Omental fat pad (tissue), 4 donors: ENCODE measurements at places on chromosomes 3 and 15. TPM values are rescaled to one million over a fixed set of nuclear protein-coding genes. Genes with fewer than 3 reads are reported as not detected.

DNA sequence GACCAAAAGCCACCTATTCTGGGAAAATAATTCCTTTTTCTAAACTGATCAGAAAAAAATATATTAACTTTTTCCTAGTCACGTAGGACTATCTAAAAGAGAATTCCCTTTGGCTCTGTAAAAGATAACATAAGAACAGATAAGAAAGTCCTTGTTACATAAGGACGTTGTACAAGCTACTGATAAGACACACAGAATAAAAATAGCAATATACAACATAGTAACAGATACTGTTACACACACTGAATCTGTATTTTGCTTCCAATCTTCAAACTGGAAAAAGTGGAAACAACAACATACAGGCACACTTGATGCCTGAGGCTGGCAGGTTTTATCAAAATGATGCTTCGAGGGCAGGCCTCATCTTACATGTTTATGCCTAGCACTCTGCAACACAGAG lies 59.8 kb downstream of the SNX4 start:
- no peak for DNase-seq

DNA sequence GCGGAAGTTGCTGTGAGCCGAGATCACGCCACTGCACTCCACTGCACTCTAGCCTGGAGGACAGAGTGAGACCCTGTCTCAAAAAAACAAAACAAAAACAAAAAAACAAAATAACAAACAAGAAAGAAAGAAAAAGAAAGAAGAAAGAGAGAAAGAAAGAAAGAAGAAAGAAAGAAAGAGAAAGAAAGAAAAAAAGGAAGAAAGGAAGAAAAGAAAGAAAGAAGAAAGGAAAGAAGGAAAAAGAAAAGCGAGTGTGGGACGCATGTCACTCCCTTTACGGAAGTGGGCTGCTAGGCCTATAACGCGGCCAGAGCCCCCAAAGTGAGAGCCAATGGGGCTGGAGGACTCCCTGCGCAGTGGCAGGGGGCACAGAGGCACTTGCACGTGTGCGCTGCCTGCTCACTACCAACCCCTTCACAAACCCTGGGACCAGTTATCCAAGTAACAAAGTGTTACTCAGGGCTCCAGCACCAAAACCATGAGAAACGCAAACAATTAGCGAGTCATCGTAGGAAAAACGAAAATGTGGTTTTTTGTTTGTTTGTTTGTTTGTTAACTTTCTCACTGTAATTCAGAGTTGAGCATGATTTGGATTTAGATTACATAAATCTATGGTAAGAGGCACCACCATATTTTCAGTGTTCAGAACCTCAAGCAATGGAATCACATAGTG lies 40.8 kb upstream of the ATP1B3 start:
- DNase-seq: no peak

DNA sequence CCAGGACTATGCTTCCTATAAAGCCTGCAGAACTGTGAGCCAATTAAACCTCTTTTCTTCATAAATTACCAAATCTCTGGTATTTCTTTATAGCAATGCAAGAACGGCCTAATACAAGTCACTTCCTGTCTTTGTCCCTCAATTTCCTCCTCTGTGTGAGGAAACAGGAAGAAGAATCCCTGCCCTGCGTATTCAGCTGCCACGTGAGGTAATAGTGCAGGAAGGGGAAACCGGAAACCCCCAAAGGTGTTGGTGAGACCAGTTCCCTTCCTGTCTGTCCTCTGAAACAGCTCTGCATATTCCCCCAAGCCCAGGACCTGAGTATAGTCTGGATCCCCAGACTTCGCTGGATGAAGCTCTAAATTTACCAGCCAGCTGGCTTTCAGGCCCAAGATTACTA lies 18.1 kb upstream of the PTPN23 start:
- no peak for DNase-seq

- DNase-seq: no peak
These were observed 35.9 kb downstream of the POC1A start for GRCh38 chr3:52118156-52118875.

DNA sequence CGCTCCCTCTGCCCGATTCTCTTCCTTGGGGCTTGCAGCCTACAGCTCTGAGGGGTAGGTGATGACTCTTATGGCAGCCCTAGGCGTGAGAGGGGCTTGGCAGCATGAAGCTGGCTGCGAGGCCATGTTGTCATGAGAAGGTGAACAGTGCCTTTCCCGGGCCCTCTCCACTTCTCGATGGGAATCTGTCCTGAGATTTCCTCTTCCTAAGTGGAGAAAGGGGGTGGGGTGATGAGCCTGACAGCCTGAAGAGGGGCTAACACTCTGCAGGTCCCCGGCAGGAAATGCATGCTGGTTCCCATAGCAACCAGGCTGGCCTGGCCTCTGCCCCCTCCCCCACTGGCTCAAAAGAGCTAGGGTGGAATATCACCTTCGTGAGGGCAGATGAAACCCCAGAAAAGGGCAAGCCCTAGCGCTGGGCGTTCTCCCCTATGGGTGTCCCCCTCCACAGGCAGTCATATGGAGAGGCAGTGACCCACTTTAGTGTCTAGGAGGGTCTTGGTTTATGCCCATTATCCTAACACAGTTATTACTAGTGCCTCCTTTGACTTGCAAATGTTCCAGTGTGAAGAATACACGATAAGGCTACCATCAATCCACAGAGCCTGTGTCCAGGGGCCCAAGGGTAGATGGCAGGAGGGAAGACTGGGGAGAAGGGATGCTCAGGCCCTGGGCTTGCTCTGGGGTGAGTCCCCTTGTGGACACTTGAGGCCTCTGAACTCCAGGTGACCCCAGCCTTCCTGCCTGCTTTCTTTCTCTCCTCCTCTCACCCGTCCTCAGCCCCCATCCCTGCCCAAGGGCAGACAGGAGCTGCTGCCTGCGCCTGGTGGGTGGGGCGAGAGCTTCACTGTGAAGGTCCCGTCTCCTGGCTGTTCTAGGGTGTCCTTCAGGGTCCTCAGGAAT lies 13.2 kb downstream of the EPHB3 start:
- DNase-seq: no peak

DNA sequence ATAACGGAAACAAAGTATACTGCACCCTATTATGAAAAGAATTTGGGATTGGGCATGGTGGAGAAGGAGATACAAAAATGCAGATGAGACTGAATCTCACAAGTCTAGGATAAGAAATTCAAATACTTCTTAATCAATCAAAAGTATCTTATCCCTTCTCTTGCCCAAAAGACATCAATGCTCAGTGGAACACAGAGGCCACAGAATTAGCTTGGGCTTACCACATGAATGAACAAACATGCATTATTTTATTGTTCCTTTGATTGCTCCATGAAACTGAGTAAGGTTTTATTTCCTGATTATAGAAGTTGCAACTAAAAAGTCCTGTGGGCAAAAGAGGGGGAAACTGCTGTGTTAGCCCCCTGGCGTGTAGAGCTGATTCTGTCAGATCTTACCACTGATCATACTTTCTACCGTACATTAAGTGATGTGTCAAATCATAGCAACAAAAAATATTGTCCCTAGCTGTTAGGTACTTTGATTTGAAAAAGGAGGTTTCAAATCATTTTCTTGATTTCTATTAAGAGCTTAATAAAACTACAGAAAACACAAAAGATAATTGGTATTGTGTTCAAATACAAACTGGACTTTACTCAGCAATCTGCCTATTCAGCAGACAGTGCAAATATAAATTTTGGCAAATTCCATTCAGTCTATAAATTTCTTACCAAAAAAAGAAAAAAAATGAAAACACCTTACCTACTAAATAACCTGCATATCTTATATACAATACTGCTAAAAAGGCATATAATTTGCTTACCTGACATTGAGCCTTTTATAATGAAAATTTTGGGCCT lies 7.9 kb upstream of the GASK1A start:
- DNase-seq: no peak

PLAAT1 gene
- 0.56 TPM for total RNA-seq

CYP1A2 gene
- not detected for total RNA-seq

- no peak for DNase-seq
These were observed 189.8 kb downstream of the RYR3 start for GRCh38 chr15:33500432-33501195.

DNA sequence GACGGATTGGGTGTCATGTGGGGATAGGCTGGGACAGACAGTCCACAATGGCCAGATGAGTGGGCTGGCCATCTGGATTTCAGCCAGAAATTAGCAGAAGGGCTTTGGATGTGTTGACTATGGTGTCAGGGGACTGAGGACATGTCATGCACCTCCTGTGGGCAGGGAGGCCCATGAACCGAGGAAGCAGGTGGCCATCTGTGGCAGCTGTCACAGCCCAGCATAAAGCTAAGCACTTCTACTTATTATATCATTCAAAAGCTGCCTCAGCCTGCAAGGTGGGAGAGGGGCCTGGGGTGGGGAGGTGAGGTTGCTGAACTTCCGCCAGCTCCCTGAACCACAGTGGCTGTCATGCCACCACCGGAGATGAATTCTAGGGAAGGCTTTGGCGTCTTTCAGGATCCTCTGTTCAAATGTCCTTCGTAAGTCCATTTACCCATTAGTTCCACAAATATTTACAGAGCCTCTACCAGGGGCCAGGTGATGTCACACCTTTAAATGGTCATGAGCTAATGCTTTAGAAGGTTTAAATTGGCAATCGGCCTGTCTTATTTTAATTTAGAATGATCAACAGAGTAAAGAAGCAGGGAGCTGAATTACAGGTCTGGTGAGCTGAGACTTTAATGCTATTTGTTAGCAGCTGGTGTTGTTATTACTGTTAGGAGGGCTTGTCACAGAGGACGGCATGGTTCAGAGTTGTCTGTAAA lies 23.6 kb upstream of the CAV3 start:
- no peak for DNase-seq

GXYLT2 gene
- total RNA-seq: 51.2 TPM

GRCh38 chr15:31367730-31368344 lies 41.2 kb downstream of the KLF13 start:
- no peak for DNase-seq

GRCh38 chr3:179460260-179460659 lies 9.0 kb upstream of the GNB4 start:
- no peak for DNase-seq

- no peak for DNase-seq
These were observed 250.7 kb downstream of the LPP start for GRCh38 chr3:188404701-188405100.

FOXL2NB gene
- not detected for total RNA-seq

GRCh38 chr3:73470860-73471259 lies 153.9 kb downstream of the PDZRN3 start:
- DNase-seq: no peak

VILL gene
- total RNA-seq: 5.6 TPM

GRCh38 chr3:159439346-159439745 lies 549.3 kb upstream of the IL12A start:
- no peak for DNase-seq

- DNase-seq: no peak
These were observed 17.1 kb downstream of the MGLL start for GRCh38 chr3:127805026-127805753.

GRCh38 chr3:150367757-150368156 lies 40.3 kb upstream of the TSC22D2 start:
- DNase-seq: no peak

CEMIP gene
- total RNA-seq: 0.19 TPM

ASB7 gene
- total RNA-seq: 13.6 TPM

GRCh38 chr3:118842147-118842863 lies 192.3 kb downstream of the IGSF11 start:
- DNase-seq: no peak

DNA sequence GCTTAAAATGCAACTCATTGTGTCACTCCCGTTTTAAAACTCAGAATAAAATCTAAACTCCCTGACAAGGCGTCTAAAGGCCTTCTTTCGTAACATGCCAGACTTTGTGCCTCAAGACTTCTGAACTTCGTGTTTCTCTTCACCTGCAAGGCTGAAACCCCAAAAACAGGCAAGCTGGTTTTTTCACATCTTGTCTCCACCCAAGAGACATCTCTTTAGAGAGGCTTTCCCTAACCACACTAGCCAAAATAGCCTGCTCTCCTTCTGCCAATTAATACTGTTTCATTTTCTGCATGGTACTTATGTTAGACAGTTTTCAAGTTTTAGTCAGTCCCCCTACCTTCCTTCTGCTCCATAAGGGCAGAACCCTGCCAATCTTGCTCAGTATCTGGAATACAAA lies 41.6 kb downstream of the RAF1 start:
- no peak for DNase-seq

TRPM1 gene
- total RNA-seq: not detected

OXSR1 gene
- total RNA-seq: 46.1 TPM

DNA sequence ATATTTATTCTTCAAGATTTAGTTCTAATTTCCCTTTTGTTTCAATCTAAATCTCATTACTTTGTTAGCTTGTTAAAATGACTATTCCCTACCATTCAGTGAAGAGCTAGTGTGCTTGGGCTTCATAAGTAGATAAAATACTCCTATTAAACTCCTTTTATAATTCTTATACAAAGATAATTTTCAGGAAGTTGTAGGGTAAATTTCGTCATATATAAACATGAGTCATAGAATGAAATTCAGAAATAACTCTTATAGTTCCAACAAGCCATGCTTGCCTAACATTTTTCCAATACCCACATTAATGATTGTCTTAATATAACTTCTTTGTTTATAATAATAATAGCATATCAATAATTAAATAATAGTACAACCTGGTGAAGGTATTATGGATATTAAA lies 407.3 kb downstream of the NAALADL2 start:
- DNase-seq: no peak

RETNLB gene
- not detected for total RNA-seq

SLC22A14 gene
- not detected for total RNA-seq

DNA sequence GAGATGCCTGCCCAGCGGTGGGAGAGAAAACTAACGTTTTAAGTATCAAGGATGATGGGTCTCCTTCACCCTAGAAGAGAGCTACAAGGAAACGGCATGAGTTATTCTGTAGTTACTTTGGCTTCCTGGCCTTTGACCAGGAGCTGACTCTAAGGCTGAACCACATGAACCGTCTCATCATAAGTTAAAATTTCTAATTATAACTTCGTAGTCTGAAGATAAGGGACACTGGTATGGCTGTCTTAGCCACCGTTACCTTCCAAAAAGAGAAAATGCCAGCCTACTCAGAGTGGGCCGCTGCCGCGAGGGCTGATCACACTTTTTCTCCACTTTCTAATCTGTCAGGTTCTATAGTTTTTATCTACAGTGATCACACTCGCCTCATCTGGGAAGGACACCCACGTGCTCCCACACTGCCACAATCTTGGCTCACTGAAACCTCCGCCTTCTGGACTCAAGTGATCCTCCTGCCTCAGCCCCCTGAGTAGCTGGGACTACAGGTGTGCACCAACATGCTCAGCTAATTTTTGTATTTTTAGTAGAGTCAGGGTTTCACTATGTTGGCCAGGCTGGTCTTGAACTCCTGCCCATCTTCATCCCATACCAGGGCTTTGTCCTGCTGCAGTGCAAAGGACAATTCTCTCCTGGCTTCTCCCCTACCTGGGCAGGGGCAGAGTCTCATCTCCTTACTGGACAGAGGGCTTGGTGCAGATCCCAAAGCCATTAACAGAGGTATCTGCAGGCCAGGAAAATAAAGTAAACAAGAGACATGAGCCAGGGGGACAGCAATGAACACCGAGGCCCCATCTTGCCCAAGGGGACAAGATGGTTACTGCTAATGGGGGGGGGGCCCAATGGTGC lies 73.4 kb downstream of the RFTN1 start:
- DNase-seq: no peak

GRCh38 chr3:69536306-69537020 lies 150.6 kb upstream of the FRMD4B start:
- DNase-seq: no peak

DOCK3 gene
- 2.5 TPM for total RNA-seq

REC114 gene
- not detected for total RNA-seq
